Lung (tissue), 17 donors: ENCODE measurements at places on chromosomes 5 and 9. TPM values are rescaled to one million over a fixed set of nuclear protein-coding genes. Genes with fewer than 3 reads are reported as not detected.

The KCNMB1 gene
- polyA plus RNA-seq = 2.1 TPM

The SLC36A2 gene
- not detected for polyA plus RNA-seq

The ZNF354C gene
- polyA plus RNA-seq = 1.2 TPM

The PTGS1 gene
- 2.9 TPM for polyA plus RNA-seq

The LHX2 gene
- polyA plus RNA-seq = not detected
